ENCODE measurements at places on chromosomes 5 and 9.

- peak; percentile 46 for DNase-seq
These were observed 34.2 kb upstream of the MYOT start for GRCh38 chr5:137833463-137833862.

GRCh38 chr5:6446042-6446441 is 2.6 kb upstream of the UBE2QL1 start:
- DNase-seq, result no peak

DNA sequence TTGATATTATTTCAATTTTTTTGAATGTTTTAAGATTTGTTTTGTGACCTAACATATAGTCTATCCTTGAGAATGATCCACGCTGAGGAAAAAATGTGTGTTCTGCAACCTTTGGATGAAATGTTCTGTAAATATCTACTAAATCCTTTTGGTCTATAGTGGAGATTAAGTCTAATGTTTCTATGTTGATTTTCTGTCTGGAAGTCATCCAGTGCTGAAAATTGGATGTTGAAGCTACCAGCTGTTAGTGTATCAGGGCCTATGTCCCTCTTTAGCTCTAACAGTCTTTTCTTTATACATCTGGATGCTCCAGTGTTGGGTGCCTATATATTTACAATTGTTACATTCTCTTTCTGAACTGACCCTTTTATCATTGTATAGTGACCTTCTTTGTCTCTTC is 422.3 kb downstream of the TMEM232 start:
- DNase-seq, result no peak

DNA sequence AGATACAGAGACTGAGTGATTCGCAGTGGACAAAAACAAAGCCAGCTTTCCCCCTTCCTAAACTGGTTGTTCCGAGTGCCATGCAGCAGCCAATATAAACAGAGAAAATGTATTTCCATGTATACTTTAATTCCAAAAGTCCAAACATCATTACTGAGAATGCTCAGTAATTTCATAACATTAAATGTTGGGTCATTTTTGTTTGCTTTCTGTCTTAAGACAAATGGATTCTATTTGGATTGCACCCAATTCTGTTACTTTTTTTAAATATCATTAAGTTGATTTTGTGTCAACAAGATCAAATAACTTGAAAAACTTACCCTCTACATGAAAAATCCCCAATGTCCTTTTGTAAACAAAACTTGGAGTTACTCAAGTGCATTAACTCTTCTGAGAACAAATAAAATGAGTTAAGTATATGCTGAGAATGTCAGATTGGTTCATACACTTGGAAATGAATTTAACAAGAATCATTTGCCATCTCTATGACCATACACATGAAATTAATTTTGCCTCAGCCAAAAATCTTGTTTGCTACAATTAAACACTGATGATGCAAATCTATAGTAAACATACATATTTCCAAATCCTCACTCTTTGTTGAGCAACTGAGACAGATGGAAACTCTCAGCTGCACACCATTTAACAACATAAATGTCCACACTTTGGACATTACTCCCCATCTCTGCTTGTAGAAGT is 19.4 kb downstream of the LURAP1L start:
- no peak for DNase-seq

- peak; percentile 54 for DNase-seq
These were observed 221.8 kb downstream of the MEF2C start for GRCh38 chr5:88660947-88661805.

GRCh38 chr9:115126404-115126803 is 8.4 kb upstream of the TNC start:
- DNase-seq, result no peak

DNA sequence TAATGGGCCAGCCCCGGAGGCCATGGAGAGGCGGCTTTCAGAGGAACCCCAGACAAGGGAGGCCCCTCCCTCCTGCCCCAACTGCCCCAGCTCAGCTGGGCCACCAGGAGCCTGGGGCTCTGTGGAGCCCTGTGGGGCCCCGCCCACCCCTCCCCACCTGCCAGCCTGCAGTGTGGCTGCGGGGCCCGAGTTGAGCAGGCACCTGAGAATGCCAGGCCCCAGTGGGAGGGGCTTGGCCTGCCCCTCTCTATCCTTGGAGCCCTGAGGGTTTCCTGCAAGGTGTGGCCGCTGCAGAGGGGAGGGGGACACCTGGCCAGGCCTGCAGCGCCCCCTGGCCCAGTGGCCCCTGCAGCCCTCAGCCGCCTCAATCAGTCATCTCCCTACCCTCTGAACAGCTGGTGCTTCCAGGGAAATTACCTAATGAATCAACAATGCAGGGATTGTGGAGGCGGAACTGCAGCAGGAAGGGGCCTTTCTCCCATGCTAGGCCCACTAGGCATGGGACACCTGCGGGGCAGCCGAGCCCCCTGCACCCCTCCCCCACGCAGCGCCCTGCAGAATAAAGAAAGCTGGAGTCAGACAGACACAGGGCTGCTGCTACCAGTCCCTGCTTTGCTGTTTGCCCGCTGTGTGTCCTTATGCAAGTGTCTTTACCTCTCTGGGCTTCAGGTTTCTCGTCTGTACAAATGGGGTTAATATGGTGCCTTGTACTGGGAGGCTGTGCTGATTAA is 48.0 kb downstream of the LMX1B start:
- no peak for DNase-seq

GRCh38 chr5:36664766-36665165 is 58.4 kb downstream of the SLC1A3 start:
- no peak for DNase-seq

DNA sequence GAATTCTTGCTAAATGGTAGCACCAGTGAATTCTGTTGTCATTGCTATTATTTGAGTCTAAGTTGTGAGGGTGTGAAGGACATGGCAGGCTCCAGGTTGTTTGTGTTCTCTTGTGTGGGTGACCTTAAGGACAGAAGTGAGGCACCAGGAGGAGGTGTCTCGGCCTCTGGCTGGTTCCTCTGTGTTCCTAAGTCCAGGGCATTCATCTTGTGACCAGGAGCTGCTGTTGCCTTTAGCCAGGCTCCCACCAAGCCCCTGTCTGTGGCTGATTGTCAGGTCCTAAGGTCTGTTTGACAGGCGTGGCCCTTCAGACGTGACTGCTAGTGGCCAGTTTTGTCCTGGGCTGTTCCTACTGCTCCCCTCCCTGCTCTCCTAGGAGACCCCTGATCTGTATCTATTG is 89.4 kb downstream of the ANGPTL2 start:
- no peak for DNase-seq

GRCh38 chr5:163914910-163915309 is 409.5 kb downstream of the MAT2B start:
- no peak for DNase-seq

DNA sequence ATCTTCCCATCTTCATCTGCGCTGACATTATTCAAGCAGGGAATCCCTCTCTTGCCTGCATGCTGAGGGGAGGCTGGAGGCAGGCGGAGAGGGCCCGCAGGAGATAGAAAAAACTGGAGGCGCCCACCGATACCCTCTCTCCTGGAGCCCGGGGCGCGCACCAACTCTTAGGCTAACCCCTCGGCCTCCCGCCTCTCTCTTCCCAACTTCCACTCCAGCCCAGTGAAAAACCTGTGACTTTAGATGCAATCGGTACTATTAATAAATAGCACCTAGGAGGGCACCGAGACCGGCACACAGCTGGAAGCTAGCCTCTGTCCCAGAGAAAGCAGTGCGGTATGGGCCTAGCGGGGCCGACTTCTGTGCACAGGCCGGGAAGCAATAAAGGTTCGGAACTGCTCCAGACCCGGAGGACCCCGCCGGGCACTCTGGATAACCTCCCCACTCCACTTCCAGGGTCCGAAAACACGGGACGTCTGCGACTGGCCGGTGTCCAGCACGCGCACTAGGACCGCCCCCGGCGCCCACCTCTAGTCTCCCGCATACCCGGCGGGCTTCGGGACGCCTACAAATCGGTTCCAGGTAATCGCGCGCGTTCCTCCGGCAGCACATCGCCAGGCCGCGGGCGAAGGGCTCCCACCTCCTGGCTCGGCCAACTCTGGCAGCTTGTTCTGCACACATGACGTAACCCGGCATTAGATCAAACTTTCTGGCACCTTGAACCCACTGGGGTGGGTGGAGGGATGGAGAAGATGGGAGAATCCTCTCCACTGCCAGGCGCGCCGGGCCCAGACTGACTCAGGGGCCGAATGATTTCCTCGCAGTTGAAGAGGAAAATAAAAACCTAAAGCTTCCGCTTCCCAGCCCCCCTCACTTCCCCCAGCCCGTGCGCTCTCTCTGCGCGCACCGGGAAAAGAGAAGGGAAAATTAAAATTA is 1.4 kb downstream of the EFNA5 start:
- no peak for DNase-seq

DNA sequence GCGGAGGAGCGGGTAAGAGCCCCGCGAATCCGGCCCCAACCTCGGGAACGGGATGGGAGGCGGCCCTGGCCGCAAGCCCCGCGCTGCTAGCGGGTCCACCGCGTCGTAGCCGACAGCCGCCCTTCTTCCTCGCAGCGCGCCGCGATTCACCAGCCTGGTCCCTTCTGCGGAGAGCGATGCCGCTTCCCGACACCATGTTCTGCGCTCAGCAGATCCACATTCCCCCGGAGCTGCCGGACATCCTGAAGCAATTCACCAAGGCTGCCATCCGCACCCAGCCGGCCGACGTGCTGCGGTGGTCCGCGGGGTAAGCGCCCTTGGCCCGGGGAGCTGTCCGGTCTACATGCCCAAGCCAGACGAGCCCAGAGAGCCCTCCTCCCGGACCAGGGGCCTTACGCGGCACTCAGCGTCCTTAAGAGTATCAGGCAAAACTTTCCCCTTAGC is 335 bp downstream of the ROPN1L start:
- no peak for DNase-seq

DNA sequence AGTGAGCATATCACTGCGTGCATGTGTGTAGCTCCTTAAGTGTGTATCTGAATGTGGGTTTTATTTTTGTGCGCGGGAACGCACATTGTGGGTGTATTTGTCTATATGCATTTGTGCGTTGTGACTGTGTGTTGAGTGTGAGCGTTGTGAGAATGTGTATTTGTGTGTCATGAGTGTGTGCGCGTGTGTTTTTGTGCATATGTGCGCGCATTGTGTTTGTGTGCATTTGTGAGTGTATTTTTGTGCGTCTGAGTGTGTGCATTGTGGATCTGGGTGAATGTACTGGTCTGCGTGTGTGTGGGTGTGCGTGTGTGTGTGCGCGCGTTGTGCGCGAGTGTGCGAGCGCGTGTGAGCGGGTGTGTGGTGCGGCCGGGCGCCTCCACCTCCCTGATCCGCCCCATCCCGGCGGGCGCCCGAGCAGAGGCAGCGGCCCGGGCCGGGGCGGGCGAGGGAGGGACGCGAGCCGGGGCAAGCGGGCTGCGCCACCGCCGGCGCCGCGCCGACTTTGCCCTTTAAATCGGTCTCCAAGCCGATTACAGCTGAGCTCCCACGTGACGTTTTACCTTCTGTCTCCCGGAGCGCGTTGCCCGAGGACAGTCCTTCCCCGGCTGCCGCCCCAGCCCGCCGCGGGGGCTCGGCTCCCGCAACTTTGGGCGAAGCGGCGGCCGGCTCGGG is at the start of gene RASGRF2:
TSS of gene RASGRF2 (plus strand) at position 596 of the 675 bp plus-strand sequence. CDS start 376 bp downstream, outside the sequence.
- no peak for DNase-seq

GRCh38 chr5:59798862-59799667 is 94.5 kb downstream of the PDE4D start:
- no peak for DNase-seq

DNA sequence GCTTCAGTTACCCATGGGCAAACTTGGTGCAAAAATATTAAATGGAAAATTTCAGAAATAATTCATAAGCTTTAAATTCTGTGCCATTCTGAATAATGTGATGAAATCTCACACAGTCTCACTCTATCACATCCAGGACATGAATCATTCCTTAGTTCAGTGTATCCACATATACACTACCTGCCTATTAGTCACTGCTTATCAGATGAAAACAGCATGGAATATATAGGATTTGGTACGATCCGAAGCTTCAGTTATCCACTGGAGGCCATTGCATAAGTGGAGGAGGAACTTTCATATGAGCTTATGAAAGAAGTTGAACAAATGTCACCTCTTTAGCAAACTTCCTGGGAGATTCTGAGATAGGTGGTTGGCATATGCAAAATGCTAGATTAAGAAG is 64.2 kb downstream of the GAPVD1 start:
- no peak for DNase-seq

GRCh38 chr9:75085640-75086039 is 2.3 kb downstream of the NMRK1 start:
- no peak for DNase-seq

DNA sequence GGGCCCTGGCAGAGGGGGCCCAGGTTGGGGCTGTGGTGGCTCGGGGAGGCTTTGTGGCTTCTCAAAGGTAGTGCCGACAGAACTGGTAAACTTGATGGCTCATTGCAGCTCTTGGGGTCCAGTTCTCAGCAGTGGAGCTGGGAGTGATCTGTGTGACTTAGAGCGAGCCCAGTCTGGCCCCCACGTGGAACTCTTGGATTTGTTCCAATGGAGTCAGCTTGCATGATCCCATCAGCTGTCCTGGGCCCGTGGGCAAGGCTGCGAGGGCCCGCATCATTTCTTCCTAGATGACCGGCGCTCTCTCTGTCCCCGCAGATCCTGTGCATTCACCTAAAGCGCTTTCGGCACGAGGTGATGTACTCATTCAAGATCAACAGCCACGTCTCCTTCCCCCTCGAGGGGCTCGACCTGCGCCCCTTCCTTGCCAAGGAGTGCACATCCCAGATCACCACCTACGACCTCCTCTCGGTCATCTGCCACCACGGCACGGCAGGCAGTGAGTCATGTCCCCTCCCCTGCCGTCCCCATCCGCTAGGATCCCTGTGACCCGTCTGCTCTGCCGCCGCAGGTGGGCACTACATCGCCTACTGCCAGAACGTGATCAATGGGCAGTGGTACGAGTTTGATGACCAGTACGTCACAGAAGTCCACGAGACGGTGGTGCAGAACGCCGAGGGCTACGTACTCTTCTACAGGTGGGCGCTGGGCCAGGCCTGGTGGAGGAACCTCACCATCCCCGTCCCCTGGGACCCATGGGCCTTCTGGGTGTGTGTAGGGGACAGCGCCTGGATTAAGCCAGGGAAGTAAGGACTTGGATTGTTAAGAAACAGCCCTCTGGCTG is 39.2 kb downstream of the USP20 start:
- DNase-seq, result no peak

- DNase-seq, result no peak
These were observed 2.8 kb downstream of the AIF1L start for GRCh38 chr9:131099102-131099606.

- no peak for DNase-seq
These were observed 49.7 kb downstream of the PTBP3 start for GRCh38 chr9:112283582-112284253.

GRCh38 chr9:32533336-32533735 is 7.3 kb upstream of the RIGI start:
- no peak for DNase-seq

DNA sequence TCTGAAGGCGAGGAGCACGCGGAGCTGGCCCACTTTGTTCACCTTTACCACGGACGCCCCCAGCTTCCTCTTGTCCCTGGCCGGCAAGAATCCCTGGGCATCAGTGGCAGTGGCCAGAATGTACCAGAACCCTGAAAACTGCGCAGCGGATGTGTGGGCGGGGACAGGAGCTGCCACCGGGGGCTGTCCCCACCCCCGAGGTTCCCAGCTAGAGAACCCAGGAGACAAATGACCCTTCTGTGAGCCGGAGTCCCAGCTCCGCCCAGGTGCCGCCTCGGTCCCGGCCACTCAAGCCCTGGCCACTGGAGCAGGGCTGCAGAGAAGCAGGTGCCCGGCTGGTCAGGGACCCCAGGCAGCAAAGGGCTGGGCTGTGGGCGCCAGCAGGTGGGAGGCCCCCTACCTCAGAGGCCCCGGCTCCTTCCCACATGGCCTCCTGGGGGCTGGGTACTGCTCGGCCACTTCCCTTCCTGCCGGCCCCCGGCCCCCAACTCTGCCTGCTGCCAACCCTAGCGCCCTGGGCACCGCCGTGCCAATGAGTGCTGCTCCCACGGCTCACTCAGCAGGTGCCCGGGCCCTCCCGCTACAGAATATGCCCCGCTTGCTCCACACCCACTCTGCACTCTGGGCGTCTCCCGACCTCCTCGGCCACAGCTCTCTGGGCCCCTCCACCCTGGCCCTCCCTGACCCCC is 713 bp downstream of the LCN10 start:
- no peak for DNase-seq
